ENCODE measurements at places on chromosomes 7 and 10.

- peak; percentile 31 for DNase-seq
Measured at GRCh38 chr10:61000769-61001730, 57.1 kb upstream of the RHOBTB1 start.

GRCh38 chr10:85741626-85742300, 624.8 kb downstream of the GRID1 start:
- no peak for DNase-seq

DNA sequence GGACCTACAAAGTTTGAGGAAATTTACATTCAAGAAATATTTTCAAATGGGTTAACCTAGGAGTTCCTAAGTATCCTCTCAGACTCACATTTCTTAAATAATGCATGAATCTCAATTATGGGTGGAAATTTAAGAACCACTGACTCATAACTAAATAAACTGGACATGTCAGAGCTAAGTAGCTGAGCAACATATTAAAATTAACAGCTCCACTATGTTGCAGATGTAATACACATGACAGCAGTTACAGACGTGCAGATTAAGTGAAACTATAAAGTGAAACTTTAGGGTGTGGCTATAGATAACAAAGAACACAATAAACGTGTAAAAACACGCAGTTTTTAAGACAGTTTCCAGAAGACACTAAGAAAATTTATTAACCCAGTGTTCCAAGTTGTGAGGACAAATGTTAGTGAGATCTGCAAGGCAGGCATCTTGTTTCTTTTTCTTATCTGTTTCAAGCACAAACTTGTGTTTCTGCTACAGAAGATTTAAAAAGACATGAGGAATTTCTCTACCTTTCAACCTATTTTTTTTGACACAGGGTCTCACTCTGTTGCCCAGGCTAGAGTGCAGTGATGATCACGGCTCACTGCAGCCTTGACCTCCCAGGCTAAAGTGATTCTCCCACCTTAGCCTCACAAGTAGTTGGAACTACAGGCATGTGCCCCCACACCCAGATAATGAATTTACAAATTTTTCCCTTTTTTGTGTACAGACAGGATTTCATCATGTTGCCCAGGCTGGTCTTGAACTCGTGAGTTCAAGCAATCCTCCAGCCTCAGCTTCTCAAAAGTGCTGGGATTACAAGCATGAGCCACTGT, 25.3 kb downstream of the DNMBP start:
- no peak for DNase-seq

DNA sequence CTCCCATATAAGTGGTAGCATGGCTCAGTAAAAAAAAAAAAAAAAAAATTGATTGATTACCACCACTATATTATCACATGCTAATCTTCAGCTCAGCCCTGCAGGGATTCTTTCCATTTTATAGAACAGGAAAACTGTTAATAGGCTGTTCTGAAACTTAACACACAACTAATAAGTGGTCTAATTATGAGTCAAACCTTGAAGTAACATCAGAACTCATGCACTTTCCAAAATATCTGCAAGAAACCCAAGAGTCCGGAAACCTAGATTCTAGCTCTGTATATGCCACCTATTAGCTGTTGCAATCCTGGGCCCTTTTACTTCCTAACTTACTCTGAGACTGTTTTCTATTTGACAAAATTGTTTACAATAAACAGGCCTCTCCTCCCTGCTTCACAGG, 23.9 kb downstream of the SEM1 start:
- no peak for DNase-seq

DNA sequence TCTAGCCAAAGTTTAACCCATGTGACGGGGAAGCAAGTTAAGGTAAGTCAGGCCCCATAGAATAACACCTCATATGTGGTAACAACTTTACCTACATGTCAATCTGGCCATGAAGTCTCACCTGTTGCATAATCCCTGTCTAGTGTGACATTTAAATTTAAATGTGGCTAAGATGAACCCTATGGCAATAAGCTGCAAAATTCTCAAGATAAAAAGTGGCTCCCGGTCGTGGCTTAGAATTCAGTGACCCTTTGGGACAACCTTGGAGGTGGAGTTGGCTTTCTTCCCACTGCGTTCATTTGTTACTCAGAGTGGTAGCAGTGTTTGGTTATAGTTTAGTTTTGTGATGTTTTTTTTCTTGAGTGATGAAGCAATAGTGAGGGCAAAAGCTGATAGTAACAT, 90.6 kb downstream of the ARID5B start:
- DNase-seq: no peak

GRCh38 chr10:78260680-78261079, 227.0 kb downstream of the RPS24 start:
- no peak for DNase-seq

- no peak for DNase-seq
Measured at GRCh38 chr7:81280531-81280930, 361.7 kb upstream of the SEMA3C start.

DNA sequence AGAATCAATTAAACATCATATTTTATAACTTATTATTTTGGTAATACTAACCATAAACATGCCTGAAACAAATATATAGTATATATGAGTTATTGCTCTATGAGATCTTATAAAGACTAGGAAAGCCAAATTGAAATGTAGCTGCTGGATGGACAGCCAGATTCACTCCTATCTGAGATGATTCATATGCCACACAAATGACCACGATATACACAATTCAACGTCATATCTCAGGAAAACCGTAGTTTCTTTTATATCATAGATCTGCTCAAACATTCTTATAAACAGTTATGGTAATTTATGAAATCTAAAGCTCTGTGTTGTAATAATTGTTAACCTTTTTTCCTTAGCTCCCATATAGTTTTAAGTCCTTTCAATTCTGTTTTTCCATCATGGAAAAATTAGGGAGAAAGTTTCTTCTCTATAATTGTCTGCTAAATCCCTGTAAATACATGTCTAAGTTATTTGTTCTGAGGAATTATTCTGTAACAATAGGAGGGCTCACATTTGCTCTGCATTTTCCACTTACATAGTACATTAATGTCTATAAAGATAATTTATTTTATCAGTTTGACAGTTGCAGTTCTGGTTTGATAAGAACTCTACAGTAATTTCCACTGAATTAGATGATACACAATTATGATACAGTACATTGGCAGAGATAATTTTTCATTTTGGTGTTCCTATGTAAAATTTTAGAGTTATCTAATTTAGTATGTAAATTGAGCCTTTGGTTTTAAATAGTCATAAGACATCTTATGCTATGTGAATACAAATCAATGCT, 42.7 kb downstream of the GNAT3 start:
- no peak for DNase-seq

- DNase-seq: no peak
Measured at GRCh38 chr7:49894543-49894942, 121.1 kb downstream of the VWC2 start.

DNA sequence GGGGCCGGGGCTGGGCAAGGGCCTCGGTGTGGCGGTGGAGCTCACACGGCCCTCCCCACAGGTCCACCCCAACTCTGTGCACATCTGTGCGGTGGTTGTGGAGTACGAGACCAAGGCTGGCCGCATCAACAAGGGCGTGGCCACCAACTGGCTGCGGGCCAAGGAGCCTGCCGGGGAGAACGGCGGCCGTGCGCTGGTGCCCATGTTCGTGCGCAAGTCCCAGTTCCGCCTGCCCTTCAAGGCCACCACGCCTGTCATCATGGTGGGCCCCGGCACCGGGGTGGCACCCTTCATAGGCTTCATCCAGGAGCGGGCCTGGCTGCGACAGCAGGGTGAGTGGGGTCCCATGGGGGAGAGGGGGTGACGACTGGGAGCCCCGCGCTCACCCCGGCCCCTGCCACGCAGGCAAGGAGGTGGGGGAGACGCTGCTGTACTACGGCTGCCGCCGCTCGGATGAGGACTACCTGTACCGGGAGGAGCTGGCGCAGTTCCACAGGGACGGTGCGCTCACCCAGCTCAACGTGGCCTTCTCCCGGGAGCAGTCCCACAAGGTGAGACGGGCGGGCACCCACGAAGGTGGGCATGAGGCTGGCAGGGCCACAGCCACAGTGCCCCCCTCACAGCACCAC, 8.8 kb downstream of the TMEM120A start:
- DNase-seq: peak; percentile 76

GRCh38 chr10:102508506-102508905, 4.7 kb downstream of the SUFU start:
- DNase-seq: no peak

GRCh38 chr10:131736321-131736980, 164.4 kb upstream of the PPP2R2D start:
- DNase-seq: no peak

DNA sequence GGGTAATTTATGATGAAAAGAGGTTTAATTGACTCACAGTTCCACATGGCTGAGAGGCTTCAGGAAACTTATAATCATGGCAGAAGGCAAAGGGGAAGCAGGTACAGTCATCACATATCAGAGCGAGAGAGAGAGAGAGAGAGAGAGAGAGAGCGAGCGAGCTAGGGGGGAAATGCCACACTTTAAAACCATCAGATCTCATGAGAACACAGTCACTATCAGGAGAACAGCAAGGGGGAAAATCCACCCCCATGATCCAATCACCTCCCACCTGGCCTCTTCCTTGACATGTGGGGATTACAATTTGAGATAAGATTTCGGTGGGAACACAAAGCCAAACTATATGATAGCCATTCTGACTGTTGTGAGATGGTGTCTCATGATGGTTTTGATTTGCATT, 576.3 kb downstream of the GFRA1 start:
- DNase-seq: no peak

- DNase-seq: no peak
Measured at GRCh38 chr10:3482200-3482993, 302.6 kb downstream of the KLF6 start.

DNA sequence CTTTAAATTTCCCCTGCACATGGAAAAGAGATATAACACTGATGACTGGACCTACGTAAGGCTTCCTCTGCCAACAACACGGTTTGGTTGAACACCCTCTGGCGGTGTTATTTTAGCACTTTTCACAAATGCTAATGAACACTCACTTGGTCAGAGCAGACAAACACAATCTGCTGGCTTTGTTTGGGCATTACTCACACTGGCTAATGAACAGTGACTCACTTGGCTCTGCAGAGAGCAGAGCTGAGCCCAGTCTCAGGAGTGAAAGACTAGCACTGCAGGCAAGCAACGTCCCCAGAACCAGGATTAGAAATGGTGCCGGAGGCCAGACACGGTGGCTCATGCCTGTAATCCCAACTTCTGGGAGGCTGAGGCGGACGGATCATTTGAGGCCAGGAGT, 430.8 kb downstream of the PLXNA4 start:
- no peak for DNase-seq

- DNase-seq: no peak
Measured at GRCh38 chr10:106387063-106387462, 777.4 kb downstream of the SORCS1 start.

GRCh38 chr10:34492081-34492480, 323.0 kb downstream of the PARD3 start:
- DNase-seq: no peak

- DNase-seq: no peak
Measured at GRCh38 chr10:7817984-7818294, 366 bp upstream of the TAF3 start.

GRCh38 chr7:135602304-135602703, 44.6 kb downstream of the NUP205 start:
- no peak for DNase-seq

- peak; percentile 3 for DNase-seq
Measured at GRCh38 chr10:132460691-132461090, 63.7 kb downstream of the PWWP2B start.

DNA sequence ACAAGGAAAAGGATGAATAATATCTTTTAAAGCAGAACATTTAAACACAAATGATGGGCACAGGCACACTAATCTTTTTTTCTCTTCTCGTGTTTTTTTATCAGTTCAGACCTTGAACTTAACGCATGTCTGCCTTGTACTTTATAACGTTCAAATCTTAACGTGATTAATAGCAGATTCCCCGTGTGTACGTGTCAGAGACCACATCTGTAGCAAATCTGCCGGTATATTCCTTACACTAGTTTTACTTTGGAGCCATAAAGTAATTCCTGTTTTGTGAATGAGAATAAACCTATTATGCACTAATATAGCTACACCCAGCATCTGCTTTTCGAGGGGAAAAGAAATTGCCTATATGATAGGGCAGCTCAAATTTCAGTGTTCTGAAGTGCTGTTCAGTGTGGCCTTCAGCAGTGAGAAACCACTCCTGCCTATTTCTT, 166.0 kb upstream of the TCF7L2 start:
- no peak for DNase-seq

DNA sequence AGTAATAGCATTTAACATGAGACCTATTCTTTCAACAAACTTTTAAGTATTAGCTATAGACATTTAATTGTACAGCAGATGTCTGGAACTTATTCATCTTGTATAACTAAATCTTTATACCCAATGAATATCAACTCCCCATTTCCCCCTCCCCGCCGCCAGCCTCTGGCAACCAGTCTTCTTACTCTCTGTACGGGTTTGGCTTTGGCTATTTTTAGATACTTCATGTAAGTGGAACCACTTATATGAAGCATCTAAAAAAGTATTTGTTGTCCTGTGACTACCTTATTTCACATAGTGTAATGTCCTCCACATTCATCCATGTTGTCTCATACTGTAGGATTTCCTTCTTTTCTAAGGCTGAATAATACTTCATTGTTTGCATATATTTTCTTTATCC, 60.8 kb downstream of the RAB18 start:
- DNase-seq: no peak

DNA sequence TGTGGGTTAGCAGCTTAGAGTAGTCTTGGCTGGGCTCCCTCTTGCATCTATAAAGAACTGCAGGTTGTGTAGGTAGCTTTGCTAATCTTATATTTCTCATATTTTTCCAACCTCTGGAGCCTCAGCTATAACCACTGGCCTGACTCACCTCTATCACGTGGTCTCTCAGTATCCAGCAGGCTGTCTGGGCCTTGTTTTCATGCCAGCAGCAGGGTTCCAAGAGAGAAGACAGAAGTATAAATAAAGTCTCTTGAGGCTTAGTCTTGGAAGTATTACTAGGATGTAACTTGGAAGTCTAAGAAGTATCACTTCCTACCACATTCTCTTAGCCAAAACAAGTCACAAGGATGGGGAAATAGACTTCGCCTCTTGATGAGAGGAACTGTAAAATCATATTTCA, 73.3 kb downstream of the WIPF3 start:
- no peak for DNase-seq

DNA sequence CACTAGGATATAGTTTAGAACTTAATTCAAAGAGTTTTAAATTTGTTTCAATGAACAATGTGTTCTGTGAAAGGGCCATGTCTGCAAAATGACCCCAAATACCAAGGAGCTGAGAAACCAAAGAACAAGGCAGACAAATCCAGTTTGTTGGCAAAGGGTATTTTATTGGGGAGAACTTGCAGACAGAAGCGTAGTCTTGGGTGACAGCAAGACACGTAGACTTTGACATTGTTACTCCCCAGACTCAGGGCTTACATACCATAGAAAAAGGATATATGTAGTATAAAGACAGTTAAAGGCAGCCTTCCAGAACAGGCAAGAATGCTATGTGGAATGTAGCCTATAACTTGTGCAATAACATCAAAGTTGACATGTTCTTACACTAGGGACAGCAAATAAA, 95.0 kb upstream of the TAS2R16 start:
- no peak for DNase-seq

- no peak for DNase-seq
Measured at GRCh38 chr10:99927721-99928280, 81.9 kb downstream of the DNMBP start.

- no peak for DNase-seq
Measured at GRCh38 chr10:14456218-14456869, 125.6 kb upstream of the FRMD4A start.

- no peak for DNase-seq
Measured at GRCh38 chr10:114526126-114526503, 121.8 kb upstream of the AFAP1L2 start.

- no peak for DNase-seq
Measured at GRCh38 chr10:133440633-133441285, 13.0 kb upstream of the SCART1 start.

GRCh38 chr10:118036281-118036875, 10.4 kb downstream of the RAB11FIP2 start:
- DNase-seq: no peak
